Stimulated activated effector memory CD8-positive, alpha-beta T cell treated with anti-CD3 and anti-CD28 coated beads, Interleukin-12 subunit alpha, Interleukin-12 subunit beta, amount 100 ng/mL, for 72 hours (primary cell): ENCODE measurements at places on chromosomes 12 and 14.

- DNase-seq, result no peak
These were observed 181.1 kb downstream of the SLC15A5 start for GRCh38 chr12:16096273-16096849.

GRCh38 chr14:54935958-54936357, 33.3 kb upstream of the GCH1 start:
- DNase-seq, result no peak

DNA sequence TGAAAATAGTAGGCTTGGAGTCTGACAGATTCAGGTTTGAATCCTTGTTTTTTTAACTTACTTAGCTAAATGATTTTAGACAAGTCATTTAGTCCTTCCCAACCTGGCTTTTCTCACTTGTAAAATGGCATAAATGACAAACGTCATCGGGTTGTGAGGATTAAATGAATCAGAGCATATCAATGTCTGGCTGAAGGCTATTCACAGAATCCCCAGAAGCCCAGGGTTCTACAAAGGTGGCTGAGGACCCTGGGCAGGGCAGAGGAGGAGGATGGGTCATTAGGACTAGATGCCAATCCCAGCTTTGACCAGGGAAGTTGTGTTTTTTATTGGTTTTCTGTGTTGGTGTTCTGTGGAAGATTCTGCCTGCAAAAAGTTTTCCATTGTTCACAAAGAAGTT, 7.6 kb upstream of the PTPRB start:
- DNase-seq, result no peak

DNA sequence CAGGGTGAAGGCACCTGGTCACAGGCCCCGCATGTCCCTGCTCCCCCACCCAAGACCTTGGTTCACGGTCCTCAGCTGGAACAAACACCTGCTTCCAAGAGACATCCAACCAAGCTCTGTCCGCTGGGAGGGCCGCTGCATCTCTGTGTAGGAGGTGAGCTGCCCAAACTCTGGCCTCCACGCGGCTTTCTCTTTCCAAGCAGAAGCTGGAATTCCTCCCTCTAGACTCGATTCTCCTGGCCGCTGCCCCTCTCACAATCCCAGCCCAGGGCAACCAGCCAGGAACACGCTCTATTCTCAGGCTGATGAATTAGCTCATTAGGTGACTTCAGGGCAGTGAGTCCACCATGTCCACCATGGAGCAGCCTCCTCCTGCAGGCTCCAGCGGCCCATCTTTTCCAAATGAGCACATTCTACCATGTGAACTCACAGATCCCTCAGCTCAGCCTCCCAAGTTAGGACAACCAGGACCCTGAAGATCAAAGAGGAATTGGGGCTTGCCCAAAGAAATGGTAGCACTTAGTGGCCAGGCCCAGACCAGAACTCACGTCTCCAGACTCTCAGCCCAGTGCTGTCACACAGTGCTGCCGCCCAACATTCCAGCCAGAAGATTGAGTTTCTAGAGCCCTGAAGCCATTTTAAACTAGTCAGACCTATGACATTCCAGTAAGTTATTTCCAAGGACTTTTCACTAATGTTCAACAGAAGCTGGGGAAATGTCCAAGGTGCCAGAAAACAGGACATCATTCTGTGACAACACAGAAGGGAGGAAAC, 146.6 kb downstream of the ANO2 start:
- DNase-seq, result no peak

GRCh38 chr12:9625019-9625418, 17.3 kb upstream of the KLRB1 start:
- no peak for DNase-seq

DNA sequence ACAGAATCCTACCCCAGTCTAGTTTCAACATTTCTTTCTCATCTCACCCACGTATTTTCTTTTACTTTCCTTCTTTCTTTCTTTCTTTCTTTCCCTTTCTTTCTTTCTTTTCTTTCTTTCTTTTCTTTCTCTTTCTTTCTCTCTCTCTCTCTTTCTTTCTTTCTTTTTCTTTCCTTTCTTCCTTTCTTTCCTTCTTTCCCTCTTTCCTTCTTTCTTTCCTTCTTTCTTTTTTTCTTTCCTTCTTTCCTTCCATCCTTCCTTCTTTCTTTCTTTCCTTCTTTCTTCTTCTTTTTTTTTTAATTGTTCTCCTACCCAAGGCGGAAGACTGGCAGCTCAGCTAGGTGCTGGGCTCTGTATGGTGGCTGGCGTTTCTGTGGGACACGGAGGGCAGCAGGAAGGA, 55.0 kb downstream of the GLT1D1 start:
- no peak for DNase-seq

- no peak for DNase-seq
These were observed 43.1 kb downstream of the SOX5 start for GRCh38 chr12:23906329-23906728.

- no peak for DNase-seq
These were observed 12.4 kb downstream of the OAS1 start for GRCh38 chr12:112919121-112919520.
